ENCODE measurements at places on chromosomes 2 and 18.

DNA sequence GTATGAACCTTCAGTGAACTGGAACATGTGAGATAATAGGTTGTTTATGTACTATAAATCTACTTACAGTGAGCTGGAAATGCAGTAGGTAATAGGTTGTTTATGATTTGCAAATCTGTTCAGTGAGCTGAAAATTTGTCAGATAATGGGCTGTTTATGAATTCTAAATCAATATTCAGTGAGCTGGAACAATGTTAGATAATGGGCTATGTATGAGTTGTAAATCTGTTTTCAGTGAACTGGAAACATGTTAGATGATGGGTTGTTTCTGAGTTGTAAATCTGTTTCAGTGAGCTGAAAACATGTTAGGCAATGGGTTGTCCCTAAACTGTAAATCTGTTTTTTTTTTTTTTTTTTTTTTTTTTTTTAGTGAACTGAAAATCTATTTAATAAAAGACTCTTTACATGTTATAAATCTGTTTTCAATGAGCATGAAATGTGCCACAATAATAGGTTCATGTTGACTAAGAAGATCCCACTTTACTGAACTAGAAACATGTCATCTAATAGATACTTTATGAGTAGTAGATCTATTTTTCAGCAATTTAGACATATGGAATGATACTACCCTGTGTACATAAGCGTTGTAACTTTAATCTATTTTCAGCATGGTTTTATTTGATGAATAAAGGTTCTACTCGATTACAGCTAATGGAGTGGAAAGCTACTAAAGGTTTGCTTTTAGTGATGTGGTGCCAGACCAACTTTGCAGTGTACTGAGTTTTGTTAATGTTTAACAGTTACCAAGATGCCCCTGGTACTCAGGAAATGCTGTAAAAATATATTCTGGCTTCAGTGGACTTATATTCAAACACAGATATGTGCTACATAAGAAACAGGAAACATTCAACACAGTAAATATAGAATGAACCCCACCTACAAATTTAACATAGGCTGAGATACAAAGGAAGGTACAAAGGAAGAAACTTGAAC lies 1471.8 kb downstream of the LRP1B start:
- no peak for DNase-seq

DNA sequence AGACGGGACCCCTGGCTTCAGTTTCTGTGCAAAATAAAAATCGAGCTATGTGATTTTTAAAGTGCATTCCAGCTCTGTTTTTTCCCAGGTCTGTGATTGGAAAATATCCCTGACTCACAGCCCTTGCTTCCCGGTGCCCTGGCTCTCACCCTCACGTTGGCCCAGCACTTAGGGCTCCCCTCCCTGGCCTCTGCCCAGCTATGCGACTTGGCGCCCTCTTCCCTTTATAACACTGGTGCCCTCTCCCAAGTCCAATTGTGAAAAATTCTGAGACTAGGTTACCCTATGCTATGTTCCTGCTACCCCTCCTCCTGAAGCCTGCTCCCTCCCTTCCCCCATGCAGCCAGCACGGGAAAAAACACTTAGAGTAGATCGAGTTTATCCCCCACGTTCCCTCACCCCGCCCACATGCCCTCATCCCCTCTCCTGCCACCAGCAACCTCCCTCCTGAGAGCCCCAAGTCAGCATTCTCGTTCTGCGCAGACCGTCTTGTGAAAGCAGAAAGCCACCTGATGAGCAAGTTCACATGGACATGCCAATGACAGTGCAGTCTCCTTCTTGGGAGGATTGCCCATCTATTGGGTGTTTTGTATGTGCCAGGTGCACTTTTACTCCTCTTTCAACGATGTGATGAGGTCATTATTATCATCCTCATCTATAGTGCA lies 228.8 kb downstream of the VAPA start:
- no peak for DNase-seq

- DNase-seq: no peak
Observed at GRCh38 chr2:216183462-216183861, 74.3 kb downstream of the XRCC5 start.

DNA sequence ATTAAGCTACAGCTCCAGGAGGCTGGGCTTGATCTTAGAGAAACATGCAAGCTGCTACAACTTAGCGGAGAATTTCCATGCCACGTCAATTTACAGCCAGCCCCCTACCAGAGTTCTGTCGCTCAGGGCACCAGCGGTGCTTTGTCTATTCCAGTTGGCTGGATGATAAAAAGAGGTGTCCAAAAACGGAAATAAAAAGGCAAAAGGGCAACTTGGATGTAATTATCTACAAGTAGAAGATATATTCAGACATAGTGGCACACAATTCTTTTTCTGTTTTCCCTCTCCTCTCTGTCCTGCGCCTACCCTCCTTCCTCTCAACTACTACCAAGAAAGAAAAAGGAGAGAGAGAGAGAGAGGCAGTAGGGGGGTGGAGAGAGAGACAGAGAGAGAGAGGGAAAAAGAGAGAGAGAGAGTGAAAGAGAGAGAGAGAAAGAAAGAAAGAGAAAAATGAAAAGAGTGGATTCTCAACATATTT lies 363 bp upstream of the RFTN2 start:
- peak; percentile 29 for DNase-seq

DNA sequence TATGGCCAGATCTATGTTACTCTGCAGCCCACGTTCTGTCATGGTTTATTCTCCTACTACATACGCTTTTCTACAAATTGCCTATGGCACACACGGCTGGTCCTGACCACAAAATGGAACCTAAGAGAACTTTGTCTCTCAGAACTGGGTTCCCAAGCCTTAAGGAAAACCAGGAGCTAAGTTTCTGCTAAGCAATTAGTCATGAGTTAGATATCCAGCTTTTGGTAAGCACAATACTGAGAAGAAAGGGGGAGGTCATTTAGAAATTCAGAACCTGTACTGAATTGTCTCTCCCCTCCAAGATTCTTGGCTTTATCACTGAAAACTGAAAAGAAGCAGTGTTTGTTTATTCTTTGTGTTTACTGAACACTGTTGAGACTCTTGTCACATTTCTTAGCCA lies 283.5 kb upstream of the TANK start:
- DNase-seq: no peak

- no peak for DNase-seq
Observed at GRCh38 chr2:136909777-136910176, 144.4 kb downstream of the THSD7B start.

Data from AG04449 (cell line).